ENCODE measurements at places on chromosomes 12 and 14. TPM values are rescaled to one million over a fixed set of nuclear protein-coding genes. Genes with fewer than 3 reads are reported as not detected.

DNA sequence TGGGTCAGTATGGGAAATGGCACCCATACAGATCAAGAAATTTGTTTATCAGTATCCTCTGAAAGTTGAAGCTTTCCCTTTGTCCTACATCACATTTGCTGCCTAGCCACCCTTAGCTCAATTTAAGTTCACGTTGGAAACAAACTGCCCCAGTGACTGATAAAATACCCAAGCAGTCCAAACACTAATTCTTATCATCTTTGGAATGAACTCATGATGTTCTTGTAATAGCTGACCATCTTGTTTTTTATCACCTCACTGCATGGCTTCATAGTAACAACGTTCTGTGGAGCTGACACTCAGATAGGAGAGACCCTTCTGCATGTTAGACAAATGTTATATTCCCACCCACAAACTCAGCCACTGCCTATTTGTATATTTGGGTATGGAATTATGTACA is 93.4 kb downstream of the GPR135 start:
- no peak overlapping the region for H3K4me3 ChIP-seq
- no peak for ATAC-seq
- no peaks in the 10 kb centered on the region for H3K4me1 ChIP-seq
- H3K36me3 ChIP-seq = peaks cover 23% of the 10 kb centered on the region
- peak overlapping the region; percentile 17 for H3K27ac ChIP-seq

DNA sequence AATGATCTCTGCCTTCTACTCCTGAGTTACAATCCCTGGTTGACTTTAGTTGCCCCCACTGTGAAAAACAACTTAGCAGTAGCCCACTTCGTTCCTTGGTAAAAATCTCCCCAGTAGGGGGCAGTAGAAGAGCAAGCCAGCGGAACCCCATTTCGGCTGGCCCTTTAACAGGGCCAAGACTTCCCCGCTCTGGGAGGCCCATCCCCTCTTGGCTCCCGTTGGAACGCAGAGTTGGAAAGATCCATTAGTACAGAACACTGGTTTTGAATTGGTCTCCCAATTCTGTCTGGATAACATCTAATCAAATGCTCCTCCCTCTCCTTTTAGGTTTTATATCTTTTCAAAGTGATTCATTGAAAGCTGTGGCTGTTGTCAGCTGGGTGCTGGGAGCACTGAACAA is 1133.3 kb downstream of the BCL11B start:
- H3K4me1 ChIP-seq = no peaks in the 10 kb centered on the region
- H3K36me3 ChIP-seq = no peaks in the 10 kb centered on the region
- no peak overlapping the region for H3K27ac ChIP-seq

- no peaks in the 10 kb centered on the region for H3K36me3 ChIP-seq
- H3K4me3 ChIP-seq = no peak overlapping the region
- peaks cover 57% of the 10 kb centered on the region for H3K4me1 ChIP-seq
- no peak overlapping the region for H3K27ac ChIP-seq
- H3K27me3 ChIP-seq = no peaks in the 10 kb centered on the region
- no peak for ATAC-seq
Measured at GRCh38 chr14:55097881-55098560, 31.0 kb upstream of the LGALS3 start.

DNA sequence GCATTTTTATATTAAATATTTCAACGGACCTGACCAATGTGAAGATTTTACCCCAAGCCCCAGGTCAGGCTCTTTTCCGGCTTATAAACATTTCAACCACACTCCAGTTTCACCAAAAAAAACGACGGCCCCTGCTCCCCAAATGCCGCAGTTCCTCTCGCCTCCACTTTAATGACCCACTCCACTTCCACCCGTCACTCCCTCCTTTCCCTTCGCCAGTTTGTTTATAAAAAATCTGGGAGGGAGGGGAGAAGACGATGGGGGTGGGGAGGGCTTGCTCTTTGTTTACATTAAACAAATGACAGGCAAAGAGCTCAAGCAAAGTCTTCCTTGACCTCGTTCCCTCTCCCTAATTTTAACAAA is 5.4 kb downstream of the SIX6 start:
- no peaks in the 10 kb centered on the region for H3K36me3 ChIP-seq
- no peak overlapping the region for H3K4me3 ChIP-seq
- ATAC-seq = no peak
- peaks cover 41% of the 10 kb centered on the region for H3K4me1 ChIP-seq
- peaks cover 98% of the 10 kb centered on the region for H3K27me3 ChIP-seq
- H3K27ac ChIP-seq = no peak overlapping the region

GRCh38 chr12:123453165-123453564 is 4.8 kb upstream of the SNRNP35 start:
- peak; percentile 63 for ATAC-seq
- no peaks in the 10 kb centered on the region for H3K36me3 ChIP-seq
- H3K4me3 ChIP-seq = no peak overlapping the region
- H3K27me3 ChIP-seq = no peaks in the 10 kb centered on the region
- no peak overlapping the region for H3K27ac ChIP-seq

Gene PA2G4
- total RNA-seq = 115 TPM

Gene ACOT6
- total RNA-seq = not detected

Gene PTPRQ
- 1.2 TPM for total RNA-seq

Gene IGF1
- 55.2 TPM for total RNA-seq

Gene GALNT6
- total RNA-seq = 3.5 TPM
